Germinal center (tissue), 1 donor: ENCODE measurements at places on chromosomes 11 and 22.

- DNase-seq, result no peak
Observed at GRCh38 chr11:60251485-60252212, 8.7 kb upstream of the MS4A4E start.

DNA sequence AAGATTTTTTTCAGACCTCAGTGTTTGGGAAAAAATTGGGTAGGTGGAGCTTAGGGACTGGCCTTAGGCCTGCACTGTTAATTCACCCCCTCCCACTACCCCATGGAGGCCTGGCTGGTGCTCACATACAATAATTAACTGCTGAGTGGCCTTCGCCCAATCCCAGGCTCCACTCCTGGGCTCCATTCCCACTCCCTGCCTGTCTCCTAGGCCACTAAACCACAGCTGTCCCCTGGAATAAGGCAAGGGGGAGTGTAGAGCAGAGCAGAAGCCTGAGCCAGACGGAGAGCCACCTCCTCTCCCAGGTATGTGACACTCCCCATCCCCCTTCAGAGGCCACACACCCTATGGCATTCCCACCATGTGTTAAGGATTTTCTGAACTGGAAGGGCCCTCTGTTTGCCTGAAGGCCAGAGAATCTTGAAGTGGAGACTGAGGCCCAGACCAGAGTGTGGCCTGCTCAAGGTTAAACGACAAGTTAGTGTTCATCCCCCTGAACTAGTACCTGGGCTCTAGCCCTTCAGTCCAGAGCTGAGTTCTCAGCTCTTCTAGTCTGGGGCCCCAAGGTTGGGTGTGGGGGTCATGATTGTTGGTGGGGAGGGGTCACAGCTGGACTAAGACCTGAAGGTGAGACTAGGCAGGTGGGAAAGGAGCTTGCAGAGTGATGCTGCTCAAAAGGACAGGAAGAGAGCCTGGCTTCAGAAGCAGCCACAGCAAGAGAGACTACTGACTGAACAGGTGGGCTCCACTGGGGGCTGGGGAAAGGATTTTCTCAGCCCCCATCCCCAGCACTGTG lies 2.3 kb upstream of the FOLR1 start:
- no peak for DNase-seq

DNA sequence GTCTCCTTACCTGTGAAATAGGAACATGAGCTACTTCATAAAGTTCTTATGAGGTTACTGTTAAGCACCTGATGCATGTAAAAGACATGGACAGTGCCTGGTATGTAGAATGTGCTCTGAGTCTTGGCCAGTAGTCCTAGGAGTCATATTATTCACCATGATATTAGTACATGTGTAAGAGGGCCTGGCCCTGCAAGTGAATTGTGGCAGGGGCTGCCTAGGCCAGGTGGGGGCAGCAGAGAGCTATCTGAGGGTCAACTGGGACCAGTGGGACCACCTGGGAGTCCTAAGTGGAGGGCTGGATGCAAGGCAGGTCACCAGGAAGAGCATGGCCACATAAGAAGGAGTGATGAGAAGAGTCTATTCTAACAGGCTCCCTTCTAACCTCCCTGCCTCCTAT lies 529.5 kb downstream of the SOX6 start:
- DNase-seq, result peak; percentile 14

DNA sequence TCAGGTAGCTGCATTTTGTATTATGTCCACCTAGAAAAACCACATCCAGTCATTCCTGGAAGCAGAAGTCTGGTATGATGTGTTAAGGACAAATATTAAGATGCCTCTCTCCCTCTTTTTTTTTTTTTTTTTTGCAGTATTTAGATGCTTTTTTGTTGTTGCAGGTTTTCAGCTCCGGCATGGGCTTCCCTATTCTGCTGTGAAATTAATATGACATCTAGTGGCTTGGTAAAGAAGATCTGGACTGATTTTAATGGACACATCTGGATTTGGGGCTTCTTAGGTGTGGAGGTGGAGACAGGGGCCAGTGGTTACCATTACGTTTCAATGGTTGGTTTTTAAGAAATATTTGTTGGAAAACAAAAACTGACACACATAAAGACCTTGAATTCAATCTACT lies 47.5 kb upstream of the RASSF10 start:
- no peak for DNase-seq

DNA sequence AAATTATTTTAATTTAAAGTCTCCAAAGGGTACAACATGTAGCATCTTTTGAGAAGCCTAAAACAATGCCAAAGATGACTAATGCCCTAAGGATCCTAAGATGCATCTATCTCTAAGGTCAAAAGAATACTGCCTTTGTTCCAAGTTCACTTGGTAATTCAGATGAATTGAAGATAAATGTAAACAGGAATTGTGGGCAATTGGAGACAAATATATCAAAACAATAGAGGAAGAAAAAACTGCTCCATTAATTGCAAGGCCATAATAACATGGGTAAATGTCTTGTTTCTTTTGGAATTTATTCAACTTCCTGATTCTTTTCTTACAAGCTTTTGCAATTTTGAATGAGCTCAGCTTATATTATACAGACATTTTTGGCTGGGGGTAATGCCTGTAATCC lies 338.6 kb downstream of the TTC28 start:
- DNase-seq, result no peak

GRCh38 chr11:10490398-10491241 lies 35.6 kb downstream of the AMPD3 start:
- no peak for DNase-seq

DNA sequence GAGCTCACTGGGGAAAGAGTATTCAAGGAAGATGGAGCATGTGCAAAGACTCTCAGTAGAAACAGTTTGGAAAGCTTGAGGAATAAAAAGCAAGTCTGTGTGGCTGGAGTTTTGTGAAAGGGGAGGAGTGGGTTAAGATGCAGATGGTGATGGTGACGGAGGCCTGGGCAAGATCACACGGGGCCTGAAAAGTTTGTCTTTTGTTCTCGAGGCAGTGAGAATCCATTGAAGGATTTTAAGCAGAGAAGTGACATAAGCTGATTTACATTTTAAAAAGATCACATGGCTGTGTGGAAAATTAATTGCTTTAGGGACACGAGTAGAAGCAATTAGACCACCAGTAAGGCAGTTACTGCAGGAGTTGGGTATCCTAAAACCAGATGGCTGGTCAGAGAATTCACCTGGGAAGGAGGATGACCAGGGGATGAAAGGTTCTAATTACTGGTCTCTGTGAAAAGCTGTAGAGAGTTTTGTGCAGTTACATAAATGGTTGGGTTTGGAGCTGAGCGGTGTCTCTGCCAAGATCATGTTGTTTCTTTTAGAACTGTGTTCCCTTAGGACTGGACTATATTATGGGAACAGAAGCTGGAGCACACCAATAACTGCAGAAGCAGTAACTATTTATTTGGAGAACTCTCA lies 7.1 kb downstream of the RRP8 start:
- DNase-seq, result no peak

- DNase-seq, result no peak
Observed at GRCh38 chr22:43731988-43732387, 80.1 kb downstream of the EFCAB6 start.

GRCh38 chr11:57248780-57249383 lies 11.8 kb upstream of the APLNR start:
- DNase-seq, result peak; percentile 16

DNA sequence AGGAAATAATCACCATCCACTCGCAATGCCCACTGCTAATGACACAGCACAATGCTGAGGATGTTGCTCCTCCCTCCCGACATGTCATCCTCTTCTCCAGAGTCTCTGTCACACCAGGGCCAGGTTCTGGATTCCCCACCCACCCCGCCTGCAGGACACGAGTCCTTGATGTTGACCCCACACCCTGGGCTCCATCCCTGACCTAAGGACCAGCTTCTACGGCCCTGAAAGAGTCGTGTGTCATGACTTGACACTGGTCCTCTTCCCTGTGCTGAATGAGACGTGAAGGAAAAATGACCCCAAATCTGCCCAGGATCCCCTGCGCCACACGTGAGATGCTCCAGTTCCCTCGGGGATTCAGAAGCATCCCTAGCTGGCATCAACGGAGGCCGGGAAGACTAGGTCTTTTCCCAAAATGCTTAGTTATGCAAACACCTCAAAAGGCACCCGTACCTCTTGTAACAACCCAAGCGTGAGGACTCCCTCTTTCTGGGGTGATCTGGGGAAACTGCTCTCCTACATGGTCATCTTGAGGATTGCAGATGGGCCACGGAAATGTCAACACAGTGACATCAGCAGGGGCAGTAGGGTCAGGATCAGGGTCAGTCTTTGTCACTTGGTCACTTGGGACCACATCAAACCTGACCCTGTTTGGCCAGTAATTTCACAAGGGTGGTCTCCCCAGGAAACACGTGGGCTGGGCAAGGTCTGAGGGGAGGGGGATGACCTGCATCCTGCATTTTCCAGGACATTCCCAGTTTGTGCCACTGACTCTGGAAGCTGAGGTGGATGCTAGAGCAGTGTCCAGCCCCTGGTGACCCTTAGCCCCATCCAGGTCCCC lies 42.0 kb downstream of the IGLL5 start:
- DNase-seq, result no peak

GRCh38 chr11:125513705-125514265 lies 17.7 kb upstream of the FEZ1 start:
- DNase-seq, result no peak

GRCh38 chr11:64019106-64020037 lies 16.4 kb upstream of the FLRT1 start:
- no peak for DNase-seq

- no peak for DNase-seq
Observed at GRCh38 chr11:107770551-107770951, 58.7 kb upstream of the SLN start.

DNA sequence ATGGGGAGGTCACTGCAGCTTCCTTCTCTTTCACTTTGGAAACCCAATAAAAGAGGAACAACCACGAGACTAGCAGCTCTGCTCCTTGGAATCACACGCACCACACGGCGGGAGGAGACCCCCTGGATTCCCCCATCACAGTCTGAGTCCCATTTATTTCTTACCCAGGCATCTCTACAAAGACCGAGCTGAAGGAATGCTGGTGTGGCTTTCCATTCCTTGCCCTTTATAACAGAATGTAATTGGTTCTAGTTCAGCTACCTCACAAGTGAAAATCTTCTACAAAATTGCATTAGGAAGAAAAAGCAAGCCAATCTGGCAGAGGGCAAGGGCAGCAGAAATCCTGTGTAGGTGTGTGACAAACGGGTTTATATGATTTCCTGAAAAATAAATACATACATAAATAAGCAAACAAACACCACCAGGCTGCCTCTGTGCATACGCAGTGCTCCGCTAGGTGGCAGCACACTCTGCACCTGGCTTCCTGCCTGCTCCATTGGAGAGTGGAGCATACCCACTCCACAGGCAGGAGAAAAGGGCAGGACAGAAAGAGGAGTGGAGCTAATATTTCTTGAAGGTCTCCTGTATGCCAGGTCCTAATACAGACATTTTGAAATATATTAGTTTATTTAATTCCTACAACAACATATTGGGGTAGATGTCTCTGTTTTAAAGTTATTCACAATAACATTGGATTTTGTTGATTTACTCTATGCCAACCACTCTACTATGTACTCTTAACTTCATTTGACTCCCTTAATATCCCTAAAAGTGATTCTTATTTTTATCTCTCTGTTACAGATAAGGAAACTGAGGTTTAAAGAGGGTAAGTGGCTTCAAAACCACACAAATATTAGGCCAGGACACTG lies 673.1 kb downstream of the KCNA4 start:
- DNase-seq, result peak; percentile 8

- DNase-seq, result no peak
Observed at GRCh38 chr11:83612891-83613766, 327.0 kb upstream of the CCDC90B start.

DNA sequence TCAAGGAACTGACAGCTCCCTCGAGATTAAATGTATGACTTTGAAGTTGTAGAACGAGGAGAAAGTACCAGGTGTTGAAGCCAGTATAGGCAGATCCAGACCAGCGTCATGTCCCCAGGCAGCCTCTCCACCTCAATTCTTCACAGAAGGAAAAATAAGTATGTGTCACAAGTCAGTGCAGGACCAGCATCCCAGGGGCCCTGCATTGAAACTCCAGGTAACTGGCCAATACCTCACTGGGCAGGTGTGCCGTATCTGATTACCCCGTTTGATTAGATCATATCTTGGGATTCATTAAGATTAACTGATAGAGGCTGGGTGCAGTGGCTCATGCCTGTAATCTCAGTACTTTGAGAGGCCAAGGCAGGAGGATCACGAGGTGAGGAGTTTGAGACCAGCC lies 466.7 kb upstream of the B3GAT1 start:
- no peak for DNase-seq

- DNase-seq, result no peak
Observed at GRCh38 chr22:26830837-26831236, 173.4 kb downstream of the MIAT start.

- DNase-seq, result no peak
Observed at GRCh38 chr11:125056931-125057692, 6.0 kb upstream of the SLC37A2 start.

DNA sequence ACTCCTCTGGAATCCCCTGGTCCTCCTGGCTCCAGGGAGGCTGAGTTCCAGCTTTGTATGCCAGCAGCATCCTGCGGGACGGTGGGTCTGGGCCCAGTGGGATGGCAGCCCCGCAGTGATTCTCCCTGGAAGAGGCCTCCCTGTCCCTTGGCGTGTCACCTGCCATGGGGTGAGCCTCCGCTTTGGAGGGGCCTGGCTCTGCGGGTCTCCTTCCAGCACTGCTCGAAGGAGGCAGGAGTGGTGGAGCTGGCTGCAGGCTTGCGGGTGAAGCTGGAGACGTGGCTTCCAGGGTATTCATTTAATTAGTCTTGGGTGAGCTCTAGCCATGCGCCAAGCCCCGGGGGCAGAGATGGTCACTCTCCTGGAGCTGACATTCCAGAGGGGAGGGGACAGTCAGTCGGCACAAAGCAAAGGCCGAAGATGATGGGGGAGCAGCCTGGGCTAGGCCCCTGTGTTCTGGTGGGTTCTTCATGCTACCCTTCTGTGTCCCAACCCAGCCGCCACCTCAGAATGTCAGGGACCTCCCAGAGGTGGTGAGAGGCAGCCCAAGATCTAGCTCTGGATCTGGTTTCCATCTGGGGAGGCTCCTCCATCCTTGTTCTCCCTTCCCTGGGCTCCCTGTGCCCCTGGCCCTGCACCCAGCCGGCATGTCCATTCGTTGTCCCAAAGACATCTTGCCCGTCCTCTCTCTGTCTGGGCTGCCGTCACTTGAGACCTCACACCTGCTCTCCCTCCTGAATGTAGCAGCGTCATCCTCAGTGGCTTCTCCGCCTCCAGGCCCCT lies 1332.5 kb downstream of the BRD1 start:
- no peak for DNase-seq

DNA sequence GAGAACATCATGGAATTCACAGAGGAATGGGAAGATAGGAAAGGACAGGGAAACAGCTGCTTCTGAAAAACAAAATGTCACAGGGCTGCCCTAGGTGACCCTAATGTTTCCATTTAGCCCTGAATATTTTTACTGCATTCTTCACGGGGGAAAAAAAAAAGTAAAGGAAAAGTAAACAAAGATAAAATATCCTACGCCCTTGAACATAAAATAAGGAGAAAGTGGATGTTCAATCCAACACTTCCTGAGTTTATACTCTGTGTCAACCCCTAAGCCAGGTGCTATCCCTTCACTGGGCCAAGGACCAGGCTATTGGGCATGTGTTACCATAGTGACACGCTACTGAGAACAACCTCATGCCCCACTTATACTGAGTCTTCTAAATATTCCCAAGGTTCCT lies 84.7 kb downstream of the FAM76B start:
- DNase-seq, result no peak
